Activated gamma-delta T cell (primary cell): ENCODE measurements at places on chromosomes 1 and 21.

DNA sequence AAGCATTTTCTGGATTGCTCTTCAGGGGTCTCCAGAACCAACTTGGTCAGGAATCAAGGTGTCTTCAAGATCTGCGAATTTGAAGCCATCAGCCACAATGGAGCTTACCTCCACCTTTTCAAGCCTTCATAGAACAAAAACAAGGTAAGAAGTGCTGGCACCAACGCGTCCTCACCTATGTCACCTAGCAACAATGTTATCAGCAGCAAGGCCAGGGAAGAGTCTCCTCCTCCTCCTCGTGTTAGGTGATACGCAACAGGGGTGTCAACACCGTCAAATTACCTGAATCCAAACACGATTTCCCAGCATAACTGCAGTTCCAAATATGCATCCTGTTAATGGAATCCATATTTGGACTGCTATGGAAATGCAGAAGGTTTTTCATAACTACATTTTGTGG is 4.1 kb upstream of the TIAM1 start:
- no peak for DNase-seq

DNA sequence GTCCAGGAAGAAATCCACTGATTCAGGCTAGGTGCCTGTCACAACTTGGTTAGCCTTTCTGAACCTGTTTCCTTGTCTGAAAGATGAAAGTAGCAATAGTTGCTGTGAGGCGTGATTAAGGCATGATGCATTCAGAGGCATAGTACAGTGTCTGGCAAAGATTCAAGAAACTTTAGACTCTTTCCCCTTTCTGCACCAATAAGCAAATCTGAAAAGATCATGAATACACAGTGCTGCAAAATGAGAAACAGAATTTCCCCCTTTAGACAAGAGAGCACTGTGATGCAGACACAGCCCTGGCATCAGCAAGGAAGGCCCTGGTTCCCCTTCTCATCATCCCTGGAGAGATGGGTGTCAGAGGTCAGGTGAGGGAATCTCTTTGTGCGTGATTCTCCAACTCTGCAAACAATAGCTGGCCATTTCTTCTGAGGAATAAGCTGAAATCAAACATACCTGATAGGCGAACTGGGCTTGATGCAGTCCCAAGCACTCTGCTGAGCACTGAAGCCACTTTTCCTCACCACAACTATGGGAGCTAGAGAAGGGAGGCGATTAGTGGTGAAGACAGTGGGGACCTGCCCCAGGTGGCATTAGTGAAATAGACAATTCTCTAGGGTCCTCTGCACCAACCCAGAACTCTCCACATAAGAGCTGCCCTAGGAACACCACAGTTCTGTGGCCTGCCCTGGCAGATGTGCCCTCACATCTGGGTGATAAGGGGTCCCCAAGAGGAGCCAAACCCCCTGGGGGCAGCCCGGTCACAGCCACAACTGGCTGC is 41.7 kb downstream of the ITPKB start:
- no peak for DNase-seq

- DNase-seq = no peak
Measured at GRCh38 chr1:67754526-67754920, 69.5 kb downstream of the GADD45A start.

DNA sequence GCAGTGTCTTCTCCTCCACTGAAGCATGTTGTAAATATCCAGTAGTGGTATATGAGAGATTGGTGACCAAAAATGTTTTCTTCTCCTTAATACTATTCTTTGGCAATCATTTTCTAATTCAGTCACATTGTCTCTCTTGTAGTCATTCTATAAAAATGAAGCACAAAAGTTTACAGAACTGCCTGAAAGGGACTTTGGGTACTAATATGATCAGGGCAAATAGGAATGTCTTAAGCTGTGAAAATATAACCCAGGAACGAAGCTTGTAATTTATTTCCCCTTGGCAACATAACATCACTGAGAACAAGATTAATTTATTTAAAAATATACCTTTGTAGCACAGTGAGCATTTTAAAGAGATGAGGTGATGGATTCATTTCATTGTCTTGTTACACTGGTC is 4.9 kb downstream of the B3GALT2 start:
- DNase-seq = no peak

DNA sequence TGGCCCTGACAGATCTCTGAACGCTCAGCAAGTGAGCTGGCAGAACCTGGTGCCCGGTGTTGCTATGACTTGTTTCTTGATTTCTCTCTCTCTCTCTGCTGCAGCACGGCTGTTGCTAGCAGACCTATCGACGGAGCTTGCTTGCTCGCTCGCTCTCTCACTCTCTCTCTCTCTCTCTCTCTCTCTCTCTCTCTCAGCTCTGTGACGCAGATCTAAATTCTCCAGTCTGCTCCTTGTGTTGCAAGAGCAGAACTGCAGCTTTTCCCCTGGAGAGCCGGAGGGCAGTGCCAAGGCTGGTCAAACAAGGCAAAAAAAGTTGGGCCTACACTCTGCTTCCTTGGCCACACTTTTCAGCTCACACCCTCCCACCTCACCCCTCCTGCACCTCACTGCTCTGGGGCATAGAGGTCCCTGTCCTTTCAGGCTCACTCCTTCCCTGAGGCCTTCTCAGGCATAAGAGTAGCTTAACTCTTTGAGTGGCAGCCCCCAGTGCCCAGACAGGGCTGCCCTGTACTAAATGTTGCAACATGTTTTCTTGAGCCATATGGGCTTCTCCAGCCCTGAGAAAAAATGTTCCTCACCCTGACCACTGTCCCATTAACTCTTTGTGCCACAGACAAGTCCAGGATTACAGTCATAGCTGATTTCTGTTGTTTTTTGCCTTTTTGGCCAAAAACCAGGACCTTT is 72.2 kb downstream of the CD46 start:
- no peak for DNase-seq

GRCh38 chr1:86064899-86065298 is 91.7 kb downstream of the COL24A1 start:
- no peak for DNase-seq

DNA sequence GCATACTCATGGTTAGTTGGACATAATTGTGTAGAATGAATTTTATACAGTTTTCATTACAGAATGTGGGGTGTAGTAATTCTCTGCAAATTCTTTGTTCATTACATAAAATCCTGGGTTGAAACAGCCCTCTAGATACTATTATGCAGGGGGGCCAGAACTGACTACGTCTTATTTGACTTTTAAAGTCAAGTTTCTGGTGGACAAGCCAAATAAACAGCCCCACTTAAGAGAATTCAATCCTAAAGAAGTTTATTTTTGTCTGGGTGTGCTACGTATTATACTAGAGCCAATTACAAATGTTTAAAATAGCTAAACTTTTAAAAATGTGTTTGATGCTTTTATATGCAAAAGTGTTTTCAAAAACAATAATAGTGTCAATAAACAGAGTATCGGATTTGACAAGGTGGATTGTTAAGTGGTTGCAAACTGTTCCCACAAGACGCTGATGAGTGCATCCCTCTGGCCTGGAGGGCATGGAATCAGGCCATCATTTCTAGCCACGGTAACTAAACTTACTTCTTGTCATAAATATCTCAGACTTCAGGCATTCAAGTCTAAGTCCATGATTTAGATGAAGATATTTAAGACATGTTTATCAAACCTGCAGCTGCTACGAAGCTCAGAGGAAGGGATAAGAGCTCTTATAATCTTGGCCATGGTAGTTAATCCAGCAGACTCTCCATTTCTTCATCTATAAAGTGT is 646.3 kb downstream of the KIF26B start:
- no peak for DNase-seq

GRCh38 chr1:220157738-220158137 is 63.8 kb downstream of the IARS2 start:
- no peak for DNase-seq

DNA sequence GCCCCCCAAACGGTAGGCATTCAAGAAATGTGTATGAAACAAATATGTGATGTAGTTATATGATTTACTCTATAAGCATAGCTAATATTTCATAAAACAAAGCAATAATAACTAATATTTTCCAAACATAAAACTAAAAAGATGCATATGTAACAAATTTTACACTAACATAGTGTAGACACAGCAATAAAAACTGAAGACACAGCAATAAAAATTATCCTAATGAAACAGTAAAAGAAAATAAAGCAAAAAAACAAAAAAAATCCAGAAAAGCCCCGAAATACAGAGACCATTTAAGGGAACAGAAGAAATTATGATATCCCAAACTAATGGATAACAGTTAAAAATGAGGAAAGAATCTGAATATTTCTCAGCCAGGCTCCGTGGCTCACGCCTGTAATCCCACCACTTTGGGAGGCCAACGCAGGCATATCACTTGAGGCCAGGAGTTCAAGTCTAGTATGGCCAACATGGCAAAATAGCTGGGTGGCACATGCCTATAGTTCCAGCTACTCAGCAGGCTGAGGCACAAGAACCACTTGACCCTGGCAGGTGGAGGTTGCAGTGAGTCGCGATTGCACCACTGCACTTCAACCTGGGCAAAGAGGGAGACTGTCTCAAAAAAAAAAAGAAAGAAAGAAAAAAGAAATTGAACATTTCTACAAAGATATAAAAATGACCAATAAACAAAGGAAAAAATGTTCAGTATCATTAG is 38.2 kb upstream of the PSMG1 start:
- no peak for DNase-seq

- no peak for DNase-seq
Measured at GRCh38 chr1:200342511-200343311, 67.1 kb downstream of the ZNF281 start.

GRCh38 chr1:70034403-70034802 is 171.0 kb downstream of the LRRC40 start:
- no peak for DNase-seq

- DNase-seq = no peak
Measured at GRCh38 chr1:1085911-1086841, 12.1 kb upstream of the RNF223 start.

GRCh38 chr1:28110555-28110954 is 22.1 kb upstream of the EYA3 start:
- no peak for DNase-seq

DNA sequence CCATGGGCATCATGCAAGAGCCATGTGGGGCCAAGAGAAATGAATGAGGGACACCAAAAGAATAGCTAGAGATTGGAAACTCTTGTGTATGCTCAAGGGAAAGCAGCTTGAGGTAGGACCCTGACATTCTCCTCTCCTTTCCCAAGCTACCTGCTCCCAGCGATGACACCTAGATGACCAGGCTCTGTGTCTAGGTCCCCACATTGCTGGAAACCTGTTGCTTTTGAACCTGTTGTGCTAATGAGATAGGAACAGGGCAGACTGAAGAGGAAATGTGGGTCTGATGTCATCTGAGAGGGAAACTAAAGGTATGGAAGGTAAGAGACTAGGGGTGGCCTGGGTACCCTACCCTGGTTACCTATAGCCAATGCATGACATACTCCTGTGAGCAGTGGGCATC is 1.8 kb downstream of the FMOD start:
- DNase-seq = no peak
